ENCODE measurements at places on chromosomes 4 and X.

GRCh38 chr4:158356301-158356700 is 146.0 kb downstream of the TMEM144 start:
- no peaks in the 10 kb centered on the region for H3K27me3 ChIP-seq
- H3K4me1 ChIP-seq = no peaks in the 10 kb centered on the region
- no peak overlapping the region for H3K4me3 ChIP-seq
- H3K36me3 ChIP-seq = no peaks in the 10 kb centered on the region

GRCh38 chrX:21305799-21306336 is 68.3 kb upstream of the CNKSR2 start:
- no peaks in the 10 kb centered on the region for H3K27me3 ChIP-seq
- H3K27ac ChIP-seq = no peak overlapping the region
- H3K36me3 ChIP-seq = no peaks in the 10 kb centered on the region
- DNase-seq = no peak

- H3K27ac ChIP-seq = no peak overlapping the region
- DNase-seq = no peak
Observed at GRCh38 chr4:1718095-1718850, 2.9 kb downstream of the TMEM129 start.

GRCh38 chr4:3465698-3466671 is 2.9 kb downstream of the DOK7 start:
- H3K4me3 ChIP-seq = no peak overlapping the region
- no peaks in the 10 kb centered on the region for H3K36me3 ChIP-seq
- H3K27me3 ChIP-seq = peaks cover 65% of the 10 kb centered on the region
- H3K4me1 ChIP-seq = peaks cover 12% of the 10 kb centered on the region
- no peak overlapping the region for H3K27ac ChIP-seq

- no peak overlapping the region for H3K27ac ChIP-seq
- DNase-seq = no peak
- no peaks in the 10 kb centered on the region for H3K27me3 ChIP-seq
- no peak overlapping the region for H3K4me3 ChIP-seq
- H3K4me1 ChIP-seq = peaks cover 5% of the 10 kb centered on the region
Observed at GRCh38 chr4:147963839-147964238, 232.0 kb downstream of the ARHGAP10 start.

GRCh38 chrX:121761845-121762244 is 714.4 kb downstream of the GLUD2 start:
- no peak overlapping the region for H3K27ac ChIP-seq
- H3K36me3 ChIP-seq = no peaks in the 10 kb centered on the region
- H3K4me3 ChIP-seq = no peak overlapping the region
- DNase-seq = no peak

- H3K36me3 ChIP-seq = no peaks in the 10 kb centered on the region
- H3K27ac ChIP-seq = no peak overlapping the region
- peaks cover 14% of the 10 kb centered on the region for H3K4me1 ChIP-seq
- H3K27me3 ChIP-seq = no peaks in the 10 kb centered on the region
- peak; percentile 34 for DNase-seq
Observed at GRCh38 chr4:34636623-34637022, 1607.7 kb downstream of the ARAP2 start.

DNA sequence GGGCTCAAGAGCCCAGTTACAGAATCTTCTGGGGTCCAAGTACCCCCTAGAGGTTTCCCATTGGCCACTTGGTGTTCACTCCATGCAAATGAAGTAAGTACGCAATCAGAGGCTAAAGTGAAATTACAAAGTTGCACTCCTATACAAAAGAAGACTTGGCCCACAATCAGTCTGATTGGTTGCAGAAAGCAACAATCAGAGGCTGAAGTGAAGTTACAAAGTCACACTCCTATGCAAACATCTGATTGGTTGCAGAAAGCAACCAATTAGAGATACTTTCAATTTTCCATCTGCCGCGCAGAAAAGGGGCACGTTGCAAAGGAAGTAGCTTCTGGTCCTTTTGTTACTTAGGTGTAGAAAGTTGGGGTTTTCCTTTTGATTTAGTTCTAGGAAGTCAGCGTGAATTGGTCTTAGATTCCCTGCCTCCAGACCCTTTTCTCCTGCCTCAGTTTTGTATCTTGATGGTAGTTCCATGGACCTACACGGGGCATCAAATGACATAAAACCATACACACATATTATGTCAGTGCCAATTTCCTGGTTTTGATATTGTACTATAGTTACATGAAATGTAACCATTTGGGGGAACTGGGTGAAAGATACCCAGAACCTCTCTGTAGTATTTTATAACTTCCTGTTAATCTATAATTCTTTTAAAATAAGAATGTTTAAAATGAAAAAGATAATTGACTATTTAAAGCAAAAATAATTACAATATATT is 12.4 kb upstream of the PIN4 start:
- no peaks in the 10 kb centered on the region for H3K4me1 ChIP-seq
- H3K4me3 ChIP-seq = no peak overlapping the region

GRCh38 chr4:121307445-121308327 is 73.1 kb downstream of the QRFPR start:
- DNase-seq = peak; percentile 80
- H3K27me3 ChIP-seq = no peaks in the 10 kb centered on the region
- H3K36me3 ChIP-seq = no peaks in the 10 kb centered on the region
- no peak overlapping the region for H3K27ac ChIP-seq

DNA sequence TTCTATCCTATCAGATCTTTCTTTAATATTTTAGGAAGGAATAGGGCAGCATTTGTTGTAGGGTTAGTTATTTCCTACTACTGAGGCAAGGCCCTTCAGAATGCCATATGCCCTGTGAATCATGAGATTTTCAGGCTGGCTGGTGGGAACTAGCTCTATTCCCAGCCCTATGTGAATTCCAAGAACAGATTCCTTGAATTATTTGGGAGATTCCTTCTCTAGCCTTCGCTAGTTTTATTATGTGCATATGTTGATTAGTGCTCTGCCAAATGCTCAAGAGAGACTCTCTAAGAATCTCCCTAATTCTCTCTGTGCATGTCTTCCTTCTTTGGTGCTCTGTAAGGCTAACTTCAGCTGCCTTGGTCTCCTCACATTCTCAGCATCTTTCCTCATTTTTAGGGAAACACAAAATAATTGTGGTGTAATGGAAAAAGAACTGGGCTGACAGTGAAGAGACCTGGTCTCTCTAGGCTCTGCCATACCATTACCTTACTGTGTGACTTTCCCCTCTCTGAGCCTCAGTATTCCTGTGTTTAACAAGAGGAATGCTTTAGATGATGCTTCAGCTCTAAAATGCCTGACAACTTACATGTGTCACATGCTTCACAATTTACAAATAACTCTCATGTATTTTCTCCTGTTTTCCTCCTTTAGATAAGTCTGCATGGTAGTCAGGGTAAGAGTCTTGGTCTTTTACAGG is 79.7 kb downstream of the VMA21 start:
- H3K27ac ChIP-seq = no peak overlapping the region
- no peaks in the 10 kb centered on the region for H3K36me3 ChIP-seq
- no peak for DNase-seq
- no peak overlapping the region for H3K4me3 ChIP-seq
- H3K4me1 ChIP-seq = no peaks in the 10 kb centered on the region

DNA sequence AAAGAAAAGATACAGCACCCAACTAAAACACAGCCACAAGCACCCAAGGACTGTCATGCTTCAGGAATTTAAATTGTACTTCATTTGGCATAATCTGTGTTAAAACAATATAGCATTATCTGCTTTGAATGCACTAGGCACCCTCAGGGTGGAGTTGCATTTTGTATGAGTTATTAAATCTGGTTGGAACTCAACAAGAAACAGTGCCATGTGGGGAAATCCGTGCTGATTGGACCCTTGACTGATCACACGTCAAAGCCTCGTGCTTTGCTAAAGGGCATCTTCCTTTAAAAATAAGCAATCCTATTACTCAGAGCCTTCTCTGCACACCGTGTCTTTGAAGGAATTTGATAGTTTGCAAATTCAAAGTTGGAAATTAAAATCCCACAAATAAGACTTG is 35.4 kb downstream of the IGFBP7 start:
- H3K4me1 ChIP-seq = peaks cover 13% of the 10 kb centered on the region
- no peak overlapping the region for H3K4me3 ChIP-seq
- DNase-seq = no peak
- no peak overlapping the region for H3K27ac ChIP-seq
- H3K36me3 ChIP-seq = no peaks in the 10 kb centered on the region

- no peak overlapping the region for H3K4me3 ChIP-seq
- no peak overlapping the region for H3K27ac ChIP-seq
- no peaks in the 10 kb centered on the region for H3K36me3 ChIP-seq
Observed at GRCh38 chr4:183588169-183588675, 70.8 kb downstream of the RWDD4 start.

- no peak overlapping the region for H3K27ac ChIP-seq
- no peak for DNase-seq
- H3K27me3 ChIP-seq = no peaks in the 10 kb centered on the region
- no peaks in the 10 kb centered on the region for H3K36me3 ChIP-seq
Observed at GRCh38 chr4:126705266-126705665, 927.5 kb upstream of the INTU start.

DNA sequence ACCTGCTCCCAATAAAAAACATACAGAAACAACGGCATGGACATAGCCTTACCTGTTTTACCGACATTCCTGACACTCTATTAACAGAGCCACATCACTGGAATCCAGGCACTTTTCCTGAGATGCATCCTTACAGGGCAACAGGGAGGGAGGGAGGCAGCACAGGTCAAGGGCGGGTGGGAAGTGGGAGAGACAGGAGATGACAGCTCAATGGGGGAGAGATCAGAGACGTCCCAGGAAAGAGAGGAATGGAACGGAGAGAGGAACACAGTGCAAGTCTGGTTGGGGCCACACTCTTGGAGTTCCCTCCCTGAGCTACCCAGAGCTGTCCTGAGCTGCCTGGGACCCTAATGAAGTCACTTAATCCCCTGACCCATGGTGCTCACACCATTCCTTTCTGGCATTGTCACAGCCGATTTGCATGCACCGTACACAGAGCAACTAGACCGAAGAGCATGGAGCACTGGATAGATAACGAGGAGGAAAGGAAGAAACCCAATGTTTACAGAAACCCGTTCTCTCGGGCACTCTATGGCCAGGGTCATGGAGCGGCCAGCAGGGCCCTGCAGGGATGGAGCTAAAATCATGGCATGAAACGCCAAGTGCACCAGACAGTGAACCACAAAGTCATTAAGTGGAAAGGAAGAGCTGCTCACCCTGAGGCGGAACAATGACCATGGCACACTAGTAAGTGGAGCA is 93.1 kb downstream of the NSUN7 start:
- H3K27ac ChIP-seq = no peak overlapping the region
- no peak overlapping the region for H3K4me3 ChIP-seq
- H3K27me3 ChIP-seq = no peaks in the 10 kb centered on the region
- peak; percentile 61 for DNase-seq
- no peaks in the 10 kb centered on the region for H3K36me3 ChIP-seq

- no peak overlapping the region for H3K4me3 ChIP-seq
- no peak overlapping the region for H3K27ac ChIP-seq
- H3K4me1 ChIP-seq = no peaks in the 10 kb centered on the region
- no peaks in the 10 kb centered on the region for H3K27me3 ChIP-seq
- no peak for DNase-seq
- no peaks in the 10 kb centered on the region for H3K36me3 ChIP-seq
Observed at GRCh38 chr4:123701131-123701575, 304.6 kb downstream of the SPRY1 start.

- H3K36me3 ChIP-seq = no peaks in the 10 kb centered on the region
- no peak for DNase-seq
- H3K4me1 ChIP-seq = peaks cover 36% of the 10 kb centered on the region
- H3K4me3 ChIP-seq = no peak overlapping the region
Observed at GRCh38 chr4:2390784-2391421, 27.5 kb downstream of the ZFYVE28 start.

GRCh38 chr4:170538821-170539473 is 449.2 kb upstream of the AADAT start:
- no peaks in the 10 kb centered on the region for H3K36me3 ChIP-seq
- no peak overlapping the region for H3K27ac ChIP-seq
- no peaks in the 10 kb centered on the region for H3K27me3 ChIP-seq
- no peak for DNase-seq
- H3K4me3 ChIP-seq = no peak overlapping the region

GRCh38 chr4:15400981-15401671 is 26.7 kb upstream of the C1QTNF7 start:
- H3K27ac ChIP-seq = no peak overlapping the region
- peaks cover 11% of the 10 kb centered on the region for H3K4me1 ChIP-seq
- H3K27me3 ChIP-seq = no peaks in the 10 kb centered on the region
- no peaks in the 10 kb centered on the region for H3K36me3 ChIP-seq
- no peak overlapping the region for H3K4me3 ChIP-seq
- DNase-seq = no peak

DNA sequence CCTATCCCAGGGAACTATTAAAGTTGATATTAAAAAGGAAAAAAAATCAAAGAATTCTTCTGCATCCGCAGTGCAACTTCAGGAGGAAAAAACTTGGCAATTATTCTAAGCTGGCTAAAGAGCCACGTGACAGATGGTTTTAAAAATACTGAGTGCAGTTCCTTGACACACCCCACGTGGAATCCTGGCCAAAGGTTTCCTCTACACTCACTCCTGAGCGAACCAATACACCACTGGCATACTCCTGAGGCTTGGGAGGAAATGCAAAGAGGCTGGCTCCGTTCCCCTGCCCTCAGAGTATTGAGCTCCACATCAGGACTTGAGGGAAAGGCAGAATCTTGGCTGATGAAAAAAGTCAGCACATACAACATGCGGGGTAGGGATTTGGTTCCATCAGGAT is 133.8 kb upstream of the ATP6AP2 start:
- H3K4me1 ChIP-seq = peaks cover 38% of the 10 kb centered on the region
- H3K27me3 ChIP-seq = no peaks in the 10 kb centered on the region
- no peak for DNase-seq
- no peak overlapping the region for H3K27ac ChIP-seq
- no peak overlapping the region for H3K4me3 ChIP-seq
- no peaks in the 10 kb centered on the region for H3K36me3 ChIP-seq

- no peak overlapping the region for H3K27ac ChIP-seq
- no peaks in the 10 kb centered on the region for H3K27me3 ChIP-seq
- no peak overlapping the region for H3K4me3 ChIP-seq
- no peaks in the 10 kb centered on the region for H3K4me1 ChIP-seq
- H3K36me3 ChIP-seq = no peaks in the 10 kb centered on the region
Observed at GRCh38 chrX:141469469-141469868, 115.1 kb downstream of the SPANXA1 start.

GRCh38 chr4:86329431-86329830 is 30.4 kb downstream of the MAPK10 start:
- H3K4me1 ChIP-seq = peaks cover 27% of the 10 kb centered on the region
- H3K27me3 ChIP-seq = no peaks in the 10 kb centered on the region
- no peaks in the 10 kb centered on the region for H3K36me3 ChIP-seq
- DNase-seq = no peak
- H3K4me3 ChIP-seq = no peak overlapping the region

GRCh38 chrX:389021-389441 is 2.3 kb upstream of the PPP2R3B start:
- no peaks in the 10 kb centered on the region for H3K36me3 ChIP-seq
- no peak for DNase-seq
- H3K27me3 ChIP-seq = no peaks in the 10 kb centered on the region
- H3K4me3 ChIP-seq = no peak overlapping the region
- no peaks in the 10 kb centered on the region for H3K4me1 ChIP-seq

GRCh38 chr4:84994280-84994679 is 27.8 kb upstream of the WDFY3 start:
- no peak overlapping the region for H3K27ac ChIP-seq
- H3K4me1 ChIP-seq = peaks cover 8% of the 10 kb centered on the region
- peak overlapping the region; percentile 32 for H3K4me3 ChIP-seq

- H3K36me3 ChIP-seq = no peaks in the 10 kb centered on the region
- H3K27me3 ChIP-seq = no peaks in the 10 kb centered on the region
- peak overlapping the region; percentile 43 for H3K27ac ChIP-seq
- peak; percentile 30 for DNase-seq
- H3K4me3 ChIP-seq = no peak overlapping the region
Observed at GRCh38 chr4:114921790-114922591, 191.4 kb downstream of the NDST4 start.
